ENCODE measurements at places on chromosomes 13 and 19. TPM values are rescaled to one million over a fixed set of nuclear protein-coding genes. Genes with fewer than 3 reads are reported as not detected.

Gene SPRYD7
- 14.5 TPM for total RNA-seq

Gene SLC27A1
- 21.3 TPM for total RNA-seq

Gene FXYD7
- not detected for total RNA-seq

Gene CD79A
- total RNA-seq, result not detected

Gene C19orf67
- not detected for total RNA-seq

Gene MIPEP
- 20.3 TPM for total RNA-seq

Gene SMIM24
- total RNA-seq, result not detected

- no peak for ATAC-seq
Measured at GRCh38 chr13:28322256-28322905, 172.5 kb downstream of the FLT1 start.

GRCh38 chr13:78977311-78977710, 318.4 kb upstream of the OBI1 start:
- ATAC-seq, result no peak

DNA sequence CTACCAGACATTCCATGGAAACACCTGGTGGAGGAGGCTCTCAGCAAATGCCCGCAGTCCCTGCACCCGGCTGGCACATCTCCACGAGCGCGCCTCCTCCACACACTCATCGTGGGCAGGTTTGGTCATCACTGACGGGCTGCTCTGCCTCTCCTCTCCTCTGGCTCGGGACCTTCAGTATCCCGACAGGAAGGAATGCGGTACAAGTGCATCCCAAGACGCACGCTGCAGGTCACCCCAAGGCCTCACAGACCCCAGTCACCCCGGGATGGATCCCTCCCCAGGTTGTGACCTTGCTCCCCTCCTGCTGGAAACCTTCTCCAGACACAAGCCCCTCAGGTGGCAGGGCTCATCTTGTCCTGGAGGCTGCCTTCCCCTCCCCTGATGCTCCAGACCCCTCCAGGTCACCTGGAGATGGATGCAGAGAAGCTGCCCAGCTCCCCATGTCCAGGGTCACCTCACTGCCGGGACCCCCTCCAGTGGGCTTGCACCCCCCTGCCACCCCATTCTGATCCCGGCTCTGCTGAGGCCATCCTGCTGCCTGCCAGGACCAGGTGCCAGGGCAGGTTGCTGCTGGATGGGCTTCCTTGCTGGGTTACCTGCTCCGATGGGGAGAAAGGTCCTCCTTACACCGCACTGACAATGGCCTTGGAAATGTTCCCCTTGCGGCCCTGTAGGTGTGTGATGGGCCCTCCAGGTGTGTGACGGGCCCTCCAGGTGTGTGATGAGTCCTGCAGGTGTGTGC, 29.9 kb downstream of the C13orf46 start:
- ATAC-seq, result no peak

DNA sequence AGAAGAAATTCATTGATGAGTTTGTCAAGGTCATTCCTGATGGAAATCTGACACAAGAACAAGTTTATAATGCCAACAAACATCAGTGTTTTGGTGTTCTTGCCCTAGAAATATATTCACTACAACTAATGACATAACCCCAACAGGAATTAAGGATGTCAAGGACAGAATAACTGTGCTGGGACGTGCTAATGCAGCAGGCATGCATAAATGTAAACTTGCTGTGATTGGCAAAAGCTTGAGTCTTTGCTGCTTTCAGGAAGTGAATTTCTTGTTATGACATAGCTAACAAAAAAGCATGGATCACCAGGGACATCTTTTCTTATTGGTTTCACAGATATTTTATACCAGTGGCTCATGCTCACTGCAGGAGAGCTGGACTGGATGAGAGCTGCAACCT, 144.6 kb downstream of the KCTD12 start:
- no peak for ATAC-seq

DNA sequence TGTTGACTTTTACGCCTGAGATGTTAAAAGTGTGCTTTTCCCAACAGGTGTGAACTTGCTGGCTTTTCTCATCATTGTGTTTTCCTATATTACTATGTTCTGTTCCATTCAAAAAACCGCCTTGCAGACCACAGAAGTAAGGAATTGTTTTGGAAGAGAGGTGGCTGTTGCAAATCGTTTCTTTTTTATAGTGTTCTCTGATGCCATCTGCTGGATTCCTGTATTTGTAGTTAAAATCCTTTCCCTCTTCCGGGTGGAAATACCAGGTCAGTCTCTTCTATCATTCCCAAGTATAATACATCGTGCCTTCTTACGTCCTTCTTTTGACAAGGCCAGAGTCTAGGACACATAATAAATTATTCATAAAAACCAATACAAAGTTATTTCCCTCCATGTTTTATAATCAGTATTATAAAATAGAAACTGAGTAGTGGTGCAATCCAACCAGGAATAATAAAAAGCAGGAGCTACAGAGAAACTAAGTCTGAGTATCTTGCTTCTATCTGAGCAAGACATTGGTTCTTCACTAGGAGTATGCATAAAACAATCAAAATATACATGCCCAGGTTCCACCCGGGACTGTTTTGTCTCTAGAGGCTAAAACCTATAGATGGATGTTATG, 57.9 kb downstream of the RXFP2 start:
- peak; percentile 50 for ATAC-seq

DNA sequence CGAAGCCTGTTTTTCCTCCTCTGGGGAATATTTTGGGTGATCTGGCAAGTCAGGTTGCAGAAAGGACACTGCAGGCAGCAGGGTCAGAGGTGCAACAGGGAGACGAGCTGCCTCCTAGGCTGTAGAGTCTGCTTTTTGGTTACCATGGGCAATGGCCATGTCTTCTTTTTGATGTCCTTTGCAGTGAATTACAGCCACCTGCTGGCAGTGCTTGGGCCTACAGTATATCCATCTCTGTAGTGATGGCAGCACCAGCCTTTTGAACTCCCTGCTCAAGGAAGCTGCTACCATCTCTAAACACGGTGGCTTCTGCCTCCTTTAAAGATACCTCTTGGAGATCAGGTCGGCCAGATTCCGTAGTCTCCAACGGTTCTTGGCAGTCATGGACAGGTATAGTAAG, 73.9 kb downstream of the WTIP start:
- ATAC-seq, result no peak

DNA sequence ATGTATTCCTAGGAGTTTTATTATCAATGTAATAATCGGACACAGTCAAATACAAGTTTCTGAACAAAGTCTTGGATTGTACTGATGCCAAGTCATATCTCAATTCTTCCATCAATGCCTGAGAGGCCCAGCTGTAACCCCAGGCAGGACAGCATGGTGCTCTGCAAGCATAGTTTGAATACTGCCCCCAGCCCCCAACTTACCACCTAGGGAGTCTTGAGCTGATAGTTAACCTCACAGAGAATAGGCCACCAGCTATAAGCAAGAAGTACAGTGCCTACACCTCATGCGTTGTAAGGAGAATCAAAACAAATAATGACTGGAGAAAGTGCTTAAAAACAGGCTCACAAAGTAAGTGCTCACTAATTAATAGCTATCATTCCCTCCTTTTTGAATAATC, 2.7 kb downstream of the PROSER1 start:
- no peak for ATAC-seq

- ATAC-seq, result peak; percentile 75
Measured at GRCh38 chr13:97124915-97125809, 97.0 kb upstream of the MBNL2 start.

- no peak for ATAC-seq
Measured at GRCh38 chr19:33456845-33457220, 64.8 kb downstream of the PEPD start.

GRCh38 chr19:45772130-45772840, 3.2 kb upstream of the SIX5 start:
- ATAC-seq, result no peak

- no peak for ATAC-seq
Measured at GRCh38 chr13:45412274-45413049, 5.7 kb downstream of the SLC25A30 start.

GRCh38 chr13:27120011-27120410, 51.6 kb downstream of the USP12 start:
- no peak for ATAC-seq

DNA sequence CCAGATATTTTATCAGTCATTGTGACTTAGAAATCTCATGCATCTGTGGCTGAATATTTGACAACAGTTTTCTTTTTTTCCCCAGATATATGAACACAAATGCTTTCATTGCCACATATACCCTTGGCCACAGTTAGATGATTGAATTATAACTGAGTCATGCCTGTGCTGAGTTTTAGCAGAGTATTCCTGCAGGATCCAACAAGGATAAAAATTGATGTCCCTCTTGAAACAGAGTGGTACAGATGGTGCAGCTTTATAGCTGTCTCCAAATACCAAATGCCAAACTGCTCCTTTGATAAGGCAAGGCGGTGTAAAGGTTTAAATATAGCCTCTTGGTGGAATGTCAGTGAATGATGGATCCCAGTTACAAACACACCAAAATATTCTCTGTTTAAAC, 428.5 kb downstream of the GPC6 start:
- no peak for ATAC-seq

GRCh38 chr19:53915000-53915399, 5.9 kb downstream of the CACNG7 start:
- no peak for ATAC-seq

DNA sequence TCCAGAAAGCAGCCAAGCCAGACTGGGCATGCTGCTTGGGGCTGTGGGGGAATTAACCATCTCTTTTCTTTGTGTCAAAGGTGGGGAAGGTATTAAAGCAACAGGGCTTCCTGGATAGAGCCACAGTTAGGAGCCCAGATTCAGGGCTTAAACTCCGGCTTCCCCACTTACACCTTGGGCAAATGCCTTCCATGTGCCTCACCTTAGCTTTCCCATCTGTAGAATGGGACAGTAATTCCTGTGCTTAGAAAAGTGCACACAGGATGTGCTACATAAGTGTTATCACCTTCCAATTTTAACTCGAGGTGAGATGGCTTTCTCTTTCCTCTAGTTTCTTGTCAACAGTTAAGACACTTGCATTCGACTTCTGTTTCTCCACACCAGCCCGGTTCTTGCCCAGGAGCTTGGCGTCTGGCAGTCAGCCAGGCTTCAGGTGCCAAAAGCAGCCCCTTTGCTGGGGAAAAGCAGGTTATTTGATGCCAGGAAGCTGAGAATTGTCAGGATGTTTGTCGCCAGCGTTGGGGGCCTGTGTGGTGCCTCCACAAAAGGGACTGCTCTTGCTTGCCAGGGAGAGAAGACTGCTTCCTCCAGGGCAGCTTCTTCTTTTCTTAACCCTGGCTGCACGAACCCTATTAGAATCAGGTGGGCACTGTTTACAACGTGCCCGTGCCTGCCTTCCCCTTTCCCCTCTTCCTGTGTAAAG, 79.2 kb downstream of the SIPA1L3 start:
- no peak for ATAC-seq

- no peak for ATAC-seq
Measured at GRCh38 chr19:7545904-7546303, 10.4 kb downstream of the PNPLA6 start.

- ATAC-seq, result peak; percentile 61
Measured at GRCh38 chr13:97125810-97126738, 96.1 kb upstream of the MBNL2 start.

GRCh38 chr13:98509271-98510155, 67.4 kb downstream of the STK24 start:
- ATAC-seq, result peak; percentile 76

DNA sequence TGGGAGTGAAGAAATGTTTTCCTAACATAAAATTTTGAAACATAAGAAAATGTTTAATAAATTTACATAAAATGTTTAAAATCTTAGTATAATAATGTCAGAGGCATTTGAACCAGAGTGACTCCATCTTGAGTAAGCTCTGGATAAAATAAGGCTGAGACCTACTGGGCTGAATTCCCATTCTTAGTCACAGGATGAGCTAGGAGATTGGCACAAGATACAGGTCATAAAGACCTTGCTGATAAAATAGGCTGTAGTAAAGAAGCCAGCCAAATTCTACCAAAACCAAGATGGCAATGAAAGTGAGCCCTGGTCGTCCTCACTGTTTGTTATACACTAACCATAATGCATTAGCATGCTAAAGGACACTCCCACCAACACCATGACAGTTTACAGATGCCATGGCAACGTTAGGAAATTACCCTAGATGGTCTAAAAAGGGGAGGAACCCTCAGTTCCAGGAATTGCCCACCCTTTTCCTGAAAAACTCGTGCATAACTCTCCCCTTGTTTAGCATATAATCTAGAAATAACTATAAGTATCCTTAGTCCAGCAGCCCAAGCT, 1184.0 kb downstream of the UQCRFS1 start:
- no peak for ATAC-seq

DNA sequence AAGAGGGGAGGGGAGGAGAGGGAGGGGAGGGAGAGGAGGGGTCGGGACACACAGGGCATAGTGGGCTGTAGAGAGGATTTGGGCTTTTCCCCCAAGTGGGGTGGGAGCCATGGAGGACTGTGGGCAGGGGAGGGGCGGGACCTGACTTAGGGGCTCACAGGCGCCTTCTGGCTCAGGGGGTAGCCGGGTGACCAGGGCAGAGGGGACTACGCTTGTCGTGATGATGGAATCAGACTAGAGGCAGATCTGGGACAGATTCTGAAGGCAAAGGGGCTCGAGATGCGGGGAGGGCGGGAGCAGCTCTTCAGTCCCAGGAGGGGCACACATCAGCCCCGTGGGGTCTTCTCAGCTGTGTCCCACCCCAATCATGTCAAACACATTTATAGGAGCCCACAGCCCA, 13.5 kb downstream of the NDUFA11 start:
- ATAC-seq, result no peak

DNA sequence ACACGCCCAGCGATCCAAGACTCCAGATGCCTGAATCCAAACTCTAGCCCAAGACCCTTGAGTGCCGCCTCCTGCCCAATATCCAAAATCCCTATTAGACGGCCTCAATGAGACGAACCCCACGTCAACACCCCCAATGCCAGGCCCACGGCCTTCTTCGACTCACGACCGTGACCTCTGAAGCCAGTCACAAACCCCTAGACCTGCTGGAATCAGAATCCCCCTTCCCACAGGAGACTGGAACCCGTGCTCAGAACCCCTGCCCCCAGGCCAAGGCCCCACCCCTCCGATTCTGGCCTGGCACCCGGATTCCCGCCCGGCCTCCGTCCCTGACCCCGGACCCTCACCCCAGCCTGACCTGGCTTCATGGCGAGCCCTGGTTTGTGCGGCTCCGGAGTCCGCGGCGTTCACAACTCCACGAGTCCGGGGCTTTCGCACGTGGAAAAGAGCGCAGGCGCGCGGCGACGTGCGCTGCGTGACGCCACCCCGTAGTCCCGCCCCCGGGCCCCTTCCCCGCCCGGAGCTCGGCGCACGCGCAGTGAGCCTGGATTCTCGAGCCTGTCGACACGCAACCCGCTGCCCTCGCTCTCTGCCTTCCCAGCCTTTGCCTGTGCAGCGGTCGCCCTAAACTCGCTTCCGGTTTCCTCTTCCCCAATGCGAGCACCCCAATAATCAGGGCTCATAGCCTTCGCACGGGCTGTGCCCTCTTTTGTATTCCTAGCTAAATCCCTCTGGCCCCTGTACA, at the start of gene FBL:
TSS of gene FBL (minus strand) at position 447 of the 745 bp plus-strand sequence. CDS start at position 368, 79 bp downstream.
- ATAC-seq, result peak; percentile 96

GRCh38 chr19:351976-352625, 7.5 kb upstream of the MIER2 start:
- no peak for ATAC-seq
